ENCODE measurements at places on chromosomes 11 and 22.

DNA sequence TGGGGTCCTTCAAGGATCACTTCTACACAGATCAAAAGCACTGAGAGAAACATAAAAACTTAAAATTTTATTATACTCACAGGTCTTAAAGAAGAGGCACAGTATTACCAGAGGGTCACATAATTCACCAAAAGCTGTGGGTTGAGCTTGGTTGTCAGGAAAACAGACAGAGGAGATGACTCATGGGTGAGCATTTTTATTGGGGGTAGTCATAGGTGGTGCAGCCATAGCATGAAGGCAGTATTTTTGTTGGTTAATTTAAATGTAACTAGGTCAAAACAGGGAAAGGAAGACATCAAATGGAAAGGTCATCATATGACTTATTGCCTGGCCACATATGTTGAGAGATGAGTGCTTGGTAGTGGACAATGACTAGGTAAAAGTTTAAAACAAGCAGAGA lies 24.2 kb downstream of the OR5B17 start:
- no peak for DNase-seq

- no peak for DNase-seq
Measured at GRCh38 chr22:28810821-28811491, 10.6 kb upstream of the XBP1 start.

GRCh38 chr11:115488945-115489344 lies 15.3 kb downstream of the CADM1 start:
- no peak for DNase-seq

GRCh38 chr22:23670378-23671295 lies 20.2 kb upstream of the RGL4 start:
- DNase-seq: no peak

DNA sequence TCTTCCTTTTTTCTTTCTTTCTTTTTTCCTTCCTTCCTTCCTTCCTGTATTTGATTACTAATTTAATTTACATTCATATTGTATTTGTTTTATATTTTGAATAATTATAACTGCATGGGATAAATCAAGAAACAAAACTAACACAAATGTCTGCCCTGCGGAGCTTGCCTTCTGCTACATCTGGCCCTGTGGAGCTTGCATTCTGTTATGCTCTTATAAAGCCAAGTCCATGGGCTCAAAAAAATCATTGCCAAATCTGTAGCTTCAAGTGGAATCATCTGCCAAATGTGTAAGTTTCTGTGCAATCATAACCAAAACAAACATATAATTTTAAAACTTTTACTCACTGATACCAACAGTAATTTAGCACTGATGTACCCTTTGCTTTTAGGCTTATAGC lies 8.0 kb upstream of the OR52J3 start:
- no peak for DNase-seq
